ENCODE measurements at places on chromosomes 16 and 17.

- no peak for DNase-seq
These were observed 316 bp downstream of the DLG4 start for GRCh38 chr17:7219229-7219811.

GRCh38 chr17:45893725-45894021 is 681 bp upstream of the MAPT start:
- no peak for DNase-seq

DNA sequence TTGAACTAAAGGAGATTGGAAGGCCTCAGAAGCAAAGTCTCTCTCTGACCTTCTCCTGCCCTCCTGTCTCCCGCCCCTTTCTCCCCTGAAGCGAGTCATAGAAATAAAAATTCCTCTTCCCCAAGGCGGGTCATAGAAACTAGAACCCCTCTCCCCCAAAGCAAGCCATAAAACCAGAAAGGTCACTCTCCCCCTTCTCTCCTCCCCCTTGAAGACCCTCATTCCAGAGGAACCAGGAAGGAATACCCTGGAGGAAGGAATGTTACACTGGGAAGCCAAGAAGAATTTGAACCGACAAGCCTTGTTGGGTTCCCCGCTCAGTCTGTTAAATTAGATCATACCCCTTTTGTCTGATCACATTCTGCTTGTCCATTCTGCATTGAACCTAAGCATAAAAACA is 2.7 kb upstream of the GJC1 start:
- no peak for DNase-seq

GRCh38 chr17:69223809-69224208 is 4.8 kb downstream of the ABCA10 start:
- no peak for DNase-seq

GRCh38 chr16:82630688-82631087 is 3.9 kb downstream of the CDH13 start:
- no peak for DNase-seq

DNA sequence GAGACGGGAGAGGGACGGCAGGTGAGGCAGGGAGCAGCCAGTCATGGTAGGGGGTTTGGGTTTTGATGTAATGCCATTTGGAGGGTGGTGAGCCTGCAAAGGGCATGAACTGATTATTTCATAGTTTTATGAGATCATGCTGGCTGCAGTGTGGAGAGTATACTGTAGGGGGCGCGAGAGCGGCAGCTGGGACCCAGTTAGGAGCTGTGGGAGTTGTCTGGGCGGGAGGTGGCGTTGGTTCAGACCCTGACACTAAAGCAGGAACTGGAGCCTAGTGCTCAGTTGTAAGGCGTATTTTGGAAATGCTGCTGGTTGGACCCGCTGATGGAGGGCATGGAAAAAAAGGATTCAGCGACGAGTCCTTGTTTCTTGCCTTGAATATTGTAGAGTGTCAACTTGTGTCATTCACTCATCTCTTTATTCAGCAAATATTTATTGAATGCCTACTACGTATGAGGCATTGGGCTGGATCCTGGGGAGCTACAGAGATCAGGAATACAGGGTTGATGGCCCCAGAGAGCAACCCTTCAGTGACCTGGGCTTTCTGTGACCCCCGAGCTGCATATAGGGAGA is 23.7 kb upstream of the KDM8 start:
- DNase-seq = peak; percentile 89

DNA sequence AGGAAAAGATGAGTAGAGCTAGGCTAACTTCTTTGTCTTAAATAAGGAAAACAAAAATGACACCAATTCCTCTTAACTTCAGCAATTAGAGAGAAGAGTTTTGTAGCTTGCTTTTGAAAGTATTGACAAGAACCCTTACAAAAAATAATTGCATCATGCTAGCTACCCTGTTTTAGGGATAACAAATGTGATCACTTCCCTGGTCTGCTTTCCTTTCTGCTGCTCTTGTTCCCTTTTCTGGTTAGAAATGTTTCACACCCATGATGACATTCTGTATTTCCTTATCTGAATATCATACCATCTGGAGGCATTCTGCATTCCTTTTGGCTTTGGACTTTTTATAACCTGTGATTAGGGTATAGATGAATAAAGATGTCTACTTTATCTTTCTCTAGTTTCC is 9.9 kb upstream of the SMIM36 start:
- DNase-seq = no peak

DNA sequence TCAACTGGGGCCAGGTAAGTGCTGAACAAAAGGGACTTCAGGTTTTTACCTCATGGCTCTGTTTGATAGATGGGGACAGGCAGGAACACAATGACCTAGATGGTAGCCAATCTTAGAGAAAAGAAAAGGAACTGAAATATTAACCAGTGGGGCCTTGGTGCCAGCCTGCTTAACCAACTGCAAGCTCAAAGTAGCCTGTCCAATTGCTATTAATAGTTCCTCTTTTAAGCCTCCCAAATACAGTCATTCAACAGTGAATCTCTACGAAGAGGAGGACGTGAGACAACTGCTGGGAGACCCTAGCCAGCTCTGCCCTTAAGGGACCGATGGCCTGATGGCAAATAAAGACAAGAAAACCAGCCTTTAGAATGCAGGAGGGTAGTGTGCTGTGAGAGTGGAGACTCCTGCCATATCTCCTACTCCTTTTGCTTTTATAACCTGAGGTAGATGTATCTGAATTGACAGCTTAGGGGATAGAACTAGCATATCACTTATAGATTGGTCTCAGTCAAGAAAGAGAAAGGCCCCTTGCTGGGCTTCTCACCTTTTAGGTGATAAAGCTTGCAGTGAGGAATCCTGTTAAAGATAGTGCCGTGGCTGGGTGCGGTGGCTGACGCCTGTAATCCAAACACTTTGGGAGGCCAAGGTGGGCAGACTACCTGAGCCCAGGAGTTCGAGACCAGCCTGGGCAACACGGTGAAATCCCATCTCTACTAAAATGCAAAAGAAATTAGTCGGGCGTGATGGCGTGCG is 28.3 kb downstream of the ARSG start:
- DNase-seq = no peak

GRCh38 chr17:78939615-78940014 is 14.4 kb upstream of the TIMP2 start:
- no peak for DNase-seq

All from left cardiac atrium (tissue), 4 donors.